ENCODE measurements at places on chromosomes 5 and 9.

GRCh38 chr5:164153469-164154172, 648.2 kb downstream of the MAT2B start:
- no peak for DNase-seq

DNA sequence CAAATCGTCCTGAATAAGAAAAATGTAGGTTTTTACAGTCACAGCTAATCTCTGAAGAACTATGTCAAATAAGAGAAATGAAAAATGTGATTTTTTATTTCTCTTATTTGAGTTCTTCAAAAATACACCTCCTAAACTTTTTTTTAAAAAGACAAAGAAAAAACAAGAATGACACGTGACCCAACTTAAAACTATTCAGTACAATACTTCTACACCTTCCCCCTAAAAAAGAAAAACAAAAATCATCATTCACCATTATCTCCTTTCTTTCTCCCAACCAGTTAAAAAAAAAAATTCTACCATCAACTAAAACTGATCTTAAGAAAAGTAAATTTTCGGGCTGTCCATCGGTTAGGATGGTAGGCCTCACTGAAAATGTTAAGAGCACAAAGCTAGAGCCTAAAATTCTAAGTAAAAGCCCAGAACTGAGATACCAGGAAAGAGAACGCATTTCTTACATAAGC, 2.1 kb downstream of the RNF145 start:
- DNase-seq, result no peak

DNA sequence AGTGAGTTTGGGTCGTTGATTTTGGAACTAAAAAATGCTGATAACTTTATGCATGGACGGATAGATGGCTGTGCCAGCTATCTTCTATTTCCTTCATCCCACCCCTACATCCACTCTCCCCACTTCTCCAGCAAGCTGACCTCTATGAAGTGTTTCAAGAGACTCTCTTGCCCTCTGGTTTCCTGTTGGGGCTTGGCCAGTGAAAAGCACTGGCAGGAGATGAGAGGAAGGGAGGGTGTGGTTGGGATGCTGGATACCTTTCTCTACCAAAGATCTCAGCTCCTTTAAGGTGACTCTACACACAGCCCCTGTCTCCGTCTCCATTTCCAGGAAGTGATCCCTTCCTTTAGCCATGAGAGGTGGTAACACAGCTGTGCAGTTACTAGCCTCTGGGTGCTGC, 30.0 kb upstream of the JMY start:
- no peak for DNase-seq

DNA sequence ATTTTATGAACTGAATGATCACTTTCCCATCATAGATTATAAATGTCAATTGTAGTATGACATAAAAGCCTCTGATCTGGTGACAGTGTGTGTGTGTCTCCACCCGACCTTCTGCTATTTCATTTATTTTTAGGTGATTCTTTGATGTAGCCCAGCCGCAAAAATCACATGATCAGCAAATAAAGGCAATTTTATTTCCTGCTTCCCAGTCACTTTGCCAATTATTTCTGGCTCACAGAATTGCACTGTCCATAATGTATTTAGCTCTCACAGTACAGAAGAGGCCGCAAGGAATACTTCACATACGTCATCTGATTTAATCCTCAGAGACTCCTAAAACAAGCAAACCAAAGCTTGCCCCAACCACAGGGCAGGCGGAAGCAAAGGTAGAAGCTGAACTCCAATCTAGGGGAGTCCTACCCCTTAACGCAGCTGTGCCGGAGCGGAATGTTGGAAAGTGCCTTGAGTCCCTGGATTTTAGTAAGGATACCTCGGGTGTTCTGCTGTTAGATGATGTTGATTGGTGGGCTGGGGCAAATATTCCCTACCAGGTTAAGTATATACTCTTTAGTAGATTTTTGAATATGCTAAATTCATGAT, 384.0 kb upstream of the IRX4 start:
- DNase-seq, result no peak
